Hepatocyte (in vitro differentiated cells): ENCODE measurements at places on chromosomes 3 and 15. TPM values are rescaled to one million over a fixed set of nuclear protein-coding genes. Genes with fewer than 3 reads are reported as not detected.

- DNase-seq = no peak
These were observed 30.2 kb downstream of the PLAAT1 start for GRCh38 chr3:193271101-193271840.

The GOLGA6L10 gene
- total RNA-seq = 0.28 and 1.3 TPM in 2 replicates

- no peak for DNase-seq
These were observed 245.3 kb downstream of the PDZRN3 start for GRCh38 chr3:73379465-73379864.

DNA sequence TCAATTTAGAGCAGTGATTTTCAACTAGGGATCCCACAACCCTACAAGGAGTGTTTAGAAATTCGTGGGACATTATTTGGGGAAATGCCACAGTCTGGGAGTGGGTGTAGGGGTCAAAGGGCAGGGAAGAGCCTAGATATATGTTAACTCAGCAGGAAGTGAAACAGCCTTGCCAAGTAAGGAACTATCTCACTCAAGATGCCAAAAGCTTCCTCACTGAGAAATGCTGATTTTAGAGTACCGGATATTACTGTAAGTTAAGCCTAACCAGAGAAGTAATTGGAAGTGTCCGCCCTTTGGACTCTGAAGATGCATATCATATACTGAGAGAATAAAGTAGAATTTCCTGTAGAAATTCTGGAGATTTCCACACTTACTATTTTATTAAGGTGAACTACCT lies 158.6 kb downstream of the BBX start:
- no peak for DNase-seq

- DNase-seq = no peak
These were observed 48.8 kb upstream of the TOP2B start for GRCh38 chr3:25713341-25713985.
